ENCODE measurements at places on chromosomes 1 and 21. TPM values are rescaled to one million over a fixed set of nuclear protein-coding genes. Genes with fewer than 3 reads are reported as not detected.

- no peaks in the 10 kb centered on the region for H3K36me3 ChIP-seq
- 0 out of 2 replicates have a peak, but pooled peaks cover 4% of the 10 kb centered on the region for H3K4me1 ChIP-seq
- no peak overlapping the region for H3K4me3 ChIP-seq
- H3K27ac ChIP-seq = no peak overlapping the region
- H3K27me3 ChIP-seq = no peaks in the 10 kb centered on the region
Measured at GRCh38 chr1:96845464-96845863, 123.9 kb downstream of the PTBP2 start.

DNA sequence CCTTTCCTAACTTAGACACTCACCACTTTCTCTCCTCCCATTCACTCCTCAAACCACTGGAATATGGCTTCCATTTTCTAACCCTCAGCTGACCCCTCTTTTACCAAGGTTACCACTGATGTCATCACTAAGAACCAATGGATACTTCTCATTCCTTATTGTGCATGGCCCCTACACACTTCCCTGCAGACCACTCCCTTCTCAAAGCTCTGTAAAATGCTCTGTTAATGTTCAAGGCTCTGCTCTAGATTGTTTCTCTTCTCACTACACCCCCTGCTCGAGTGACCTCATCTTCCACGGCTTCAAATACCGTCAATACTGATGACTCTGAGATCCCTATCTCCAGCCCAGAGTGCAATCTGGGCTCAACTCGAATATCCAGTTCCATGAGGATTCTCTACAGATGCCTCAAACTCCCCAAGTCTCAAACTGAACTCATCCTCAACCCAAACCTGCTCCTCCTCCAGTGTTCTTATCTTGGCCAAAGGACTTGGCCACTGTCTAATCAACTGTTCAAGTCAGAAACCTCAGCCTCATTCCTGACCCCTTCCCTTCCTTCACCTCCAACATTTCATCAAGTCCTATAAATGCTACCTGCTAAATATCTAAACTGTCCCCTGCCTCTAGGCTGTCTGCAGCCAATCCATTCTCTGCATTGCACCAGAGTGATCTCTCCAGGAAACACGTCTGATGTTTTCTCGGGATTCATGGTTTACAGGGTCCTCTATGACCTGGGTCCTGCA lies 41.3 kb upstream of the BMP8B start:
- H3K36me3 ChIP-seq = no peaks in the 10 kb centered on the region
- DNase-seq = no peak
- no peak overlapping the region for H3K27ac ChIP-seq
- no peaks in the 10 kb centered on the region for H3K27me3 ChIP-seq
- no peak overlapping the region for H3K4me3 ChIP-seq

The GNG4 gene
- 19.7 TPM for total RNA-seq

DNA sequence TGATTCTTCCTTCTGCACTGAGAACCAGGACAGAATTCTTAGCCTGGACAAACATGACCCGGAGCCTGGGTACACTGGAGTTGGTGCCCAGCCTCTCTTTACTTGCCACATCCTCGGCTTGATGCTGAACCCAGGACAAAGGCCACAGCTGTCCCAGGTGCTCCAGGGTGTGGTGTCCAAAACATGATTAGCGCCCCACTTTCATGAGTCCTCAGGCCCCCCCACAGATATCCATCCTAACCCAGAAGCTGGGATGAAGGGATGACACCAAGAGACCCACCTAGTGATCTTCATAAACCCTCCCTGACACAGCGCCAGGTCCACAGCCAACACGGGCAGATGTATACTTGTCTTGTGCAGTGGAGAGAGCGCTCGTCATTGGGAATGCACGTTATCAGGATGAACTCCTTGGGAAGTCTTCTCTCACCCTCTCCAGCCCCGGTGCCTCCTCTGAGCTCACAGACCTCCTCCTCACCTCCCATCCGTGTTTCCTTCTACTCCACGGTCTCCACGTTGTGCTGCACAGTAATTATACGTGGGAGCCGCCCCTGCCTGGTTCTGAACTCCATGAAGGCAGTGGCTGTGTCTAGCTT lies 3.6 kb downstream of the ABCA4 start:
- H3K27me3 ChIP-seq = no peaks in the 10 kb centered on the region
- H3K4me1 ChIP-seq = peaks cover 9% of the 10 kb centered on the region
- no peak for DNase-seq
- no peaks in the 10 kb centered on the region for H3K36me3 ChIP-seq
- no peak overlapping the region for H3K4me3 ChIP-seq
- H3K27ac ChIP-seq = no peak overlapping the region
